Fibroblast of upper back skin (primary cell): ENCODE measurements at places on chromosomes 4 and X.

- peak; percentile 75 for DNase-seq
Observed at GRCh38 chrX:8913655-8914409, 112.6 kb upstream of the FAM9A start.

- no peak for DNase-seq
Observed at GRCh38 chr4:86947501-86948120, 12.8 kb downstream of the AFF1 start.

- DNase-seq, result peak; percentile 84
Observed at GRCh38 chr4:79250887-79251286, 75.0 kb downstream of the NAA11 start.

GRCh38 chr4:70712604-70713452 is 8.9 kb upstream of the RUFY3 start:
- DNase-seq, result no peak

GRCh38 chr4:182549356-182549755 is 306.2 kb downstream of the TENM3 start:
- no peak for DNase-seq

DNA sequence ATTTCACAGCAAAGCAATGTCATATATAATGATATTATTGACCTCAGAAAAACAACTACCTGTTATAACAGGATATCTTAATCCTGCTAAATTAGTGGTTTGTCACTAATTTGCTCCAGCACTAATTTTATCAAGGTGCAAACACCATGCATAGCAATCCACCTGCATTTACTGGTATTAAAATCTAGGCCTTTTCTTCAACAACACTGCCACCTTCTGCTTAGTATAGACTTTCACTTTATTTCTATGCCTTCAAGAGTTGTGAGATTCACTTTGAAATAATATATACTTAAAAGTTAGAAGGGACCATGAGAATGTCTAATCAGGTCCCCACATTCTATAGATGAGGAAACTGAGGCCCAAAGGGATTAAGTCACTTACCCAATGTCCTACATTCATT is 82.1 kb upstream of the IQCM start:
- no peak for DNase-seq

DNA sequence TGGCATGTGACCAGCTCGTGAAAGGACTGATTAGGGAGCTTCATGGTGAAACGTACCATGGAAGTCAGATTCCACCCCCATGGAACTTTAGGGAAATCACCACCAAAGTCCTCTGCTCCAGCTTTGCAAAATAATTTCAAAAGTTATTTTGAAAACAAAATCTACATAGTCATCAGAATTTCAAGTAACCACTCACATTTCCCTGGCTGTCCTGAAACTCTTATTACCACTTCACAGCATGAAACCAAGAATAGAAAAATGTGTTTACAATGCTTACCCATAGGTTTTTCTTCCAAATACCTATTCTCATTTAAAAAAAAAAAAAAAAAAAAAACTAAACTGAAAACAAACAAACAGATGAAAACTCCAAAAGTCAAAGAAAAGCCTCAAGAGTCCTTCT is 198.7 kb downstream of the PDGFRA start:
- no peak for DNase-seq

GRCh38 chr4:94920369-94920768 is 162.6 kb downstream of the BMPR1B start:
- no peak for DNase-seq

GRCh38 chr4:68904786-68905185 is 46.8 kb downstream of the UGT2A3 start:
- no peak for DNase-seq

- DNase-seq, result peak; percentile 31
Observed at GRCh38 chrX:130895299-130895698, 7.7 kb downstream of the ENOX2 start.

DNA sequence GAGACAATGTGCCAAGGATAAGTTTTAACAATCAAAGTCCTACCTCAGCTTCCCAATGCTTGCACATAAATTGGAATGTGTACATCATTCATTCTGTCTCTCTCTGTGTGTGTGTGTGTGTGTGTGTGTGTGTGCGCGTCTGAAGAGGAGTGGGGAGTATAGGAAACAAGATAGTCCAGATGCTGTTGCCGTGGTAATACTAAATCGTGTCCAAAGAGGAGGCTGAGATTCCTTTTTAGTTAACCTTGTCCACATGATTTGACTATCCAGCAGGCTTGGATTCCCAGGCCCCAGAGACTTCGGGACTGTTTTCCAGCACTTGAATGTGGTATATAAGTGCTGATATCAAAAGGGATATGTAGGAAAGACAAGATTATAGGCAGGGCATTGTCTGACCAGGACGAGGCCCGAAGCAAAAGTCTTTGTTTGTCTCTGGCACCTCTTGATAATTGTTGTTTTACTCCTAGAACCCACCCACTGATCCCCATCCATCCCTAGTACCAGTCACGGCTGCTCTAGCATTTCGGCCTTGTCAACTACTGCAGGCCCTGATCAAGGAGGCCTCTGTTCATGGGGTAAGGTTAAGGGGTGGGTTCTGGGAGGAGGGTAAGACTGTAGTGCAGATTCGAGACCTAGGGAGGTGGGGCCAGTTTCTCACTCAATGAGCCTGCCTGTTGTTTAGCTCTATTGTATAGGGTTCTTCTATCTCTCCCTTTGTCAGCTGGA is 3.9 kb downstream of the PLP1 start:
- DNase-seq, result no peak

GRCh38 chr4:141636771-141637460 is 533 bp downstream of the IL15 start:
- peak; percentile 47 for DNase-seq

DNA sequence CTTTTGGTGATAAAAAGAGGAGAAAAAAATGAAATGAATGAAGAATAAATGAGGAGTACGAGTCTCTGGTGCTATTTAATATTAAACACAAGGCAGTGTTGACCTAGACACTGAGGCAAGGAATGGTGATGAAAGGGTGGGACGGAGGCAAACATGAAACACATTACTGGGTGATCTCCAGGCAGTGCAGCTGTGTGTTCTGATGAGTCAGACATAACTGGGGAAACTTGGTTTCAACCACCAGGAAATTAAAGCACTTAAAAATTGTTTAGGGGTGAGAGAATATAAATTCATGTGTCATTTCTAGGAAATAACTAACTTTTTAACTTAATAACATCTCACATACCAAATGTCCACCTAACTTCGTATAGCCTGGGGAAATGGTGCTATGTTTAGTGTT is 19.7 kb upstream of the CXCL6 start:
- peak; percentile 94 for DNase-seq

DNA sequence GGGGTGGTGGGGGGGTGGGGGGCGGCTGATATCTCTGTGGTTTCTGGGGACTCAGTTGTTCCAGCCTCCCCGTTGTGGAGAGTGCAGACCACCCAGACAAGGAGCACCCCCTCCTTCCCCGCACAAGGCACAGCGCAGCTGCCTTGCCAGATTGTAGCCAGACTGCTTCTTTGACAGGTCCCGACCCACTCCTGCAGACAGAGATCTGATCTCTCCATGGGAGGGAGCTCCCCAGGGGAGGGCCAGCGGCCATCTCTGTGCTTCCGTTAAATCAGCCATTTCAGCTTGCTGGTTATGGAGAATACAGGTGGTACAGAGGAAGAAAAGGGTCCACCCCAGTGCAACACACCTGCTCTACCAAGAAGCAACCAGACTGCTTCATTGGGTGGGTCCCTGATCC is 80.8 kb downstream of the FGF16 start:
- DNase-seq, result no peak

GRCh38 chr4:168743601-168744000 is 246.7 kb downstream of the PALLD start:
- no peak for DNase-seq

DNA sequence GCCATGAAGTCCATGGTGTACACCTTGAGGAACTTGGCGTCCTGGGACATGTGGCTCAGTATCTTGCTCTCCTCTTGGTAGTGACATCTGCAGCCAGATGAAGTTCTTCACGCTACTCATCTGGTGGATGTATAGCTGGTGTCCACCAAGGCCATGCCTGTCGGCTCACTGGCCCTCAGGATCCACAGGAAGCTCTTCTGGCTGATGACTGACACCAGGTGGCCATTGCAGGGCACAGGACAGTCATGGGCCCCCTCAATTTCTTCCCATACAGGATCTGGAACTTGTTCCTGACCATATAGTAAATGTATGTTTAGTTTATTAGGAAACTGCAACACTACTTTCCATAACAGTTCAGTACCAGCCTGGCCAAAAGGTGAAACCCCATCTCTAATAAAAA is 10.3 kb upstream of the CLCN5 start:
- DNase-seq, result no peak

DNA sequence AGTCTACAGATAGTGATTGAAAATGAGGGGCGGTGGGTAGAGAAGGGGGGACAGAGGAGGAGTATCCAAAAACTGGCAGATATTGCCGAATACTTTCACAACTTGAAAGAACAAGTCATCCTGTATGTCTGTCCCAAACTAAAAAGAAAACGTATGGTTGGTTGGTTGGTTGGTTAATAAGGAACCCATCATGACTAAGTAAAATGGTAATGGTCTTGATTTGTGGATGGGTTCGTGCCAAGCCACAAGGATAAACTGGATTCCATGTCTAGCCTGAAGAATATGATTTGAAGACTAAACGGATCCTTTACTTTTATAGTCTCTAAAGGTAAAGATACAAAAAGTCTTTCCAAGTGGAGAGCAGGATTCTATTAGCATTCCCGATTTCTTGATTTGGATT is 208.4 kb downstream of the DCLK2 start:
- DNase-seq, result peak; percentile 29

- peak; percentile 50 for DNase-seq
Observed at GRCh38 chrX:18424482-18425198, 768 bp upstream of the CDKL5 start.

- DNase-seq, result no peak
Observed at GRCh38 chrX:28625223-28625622, 38.0 kb downstream of the IL1RAPL1 start.

DNA sequence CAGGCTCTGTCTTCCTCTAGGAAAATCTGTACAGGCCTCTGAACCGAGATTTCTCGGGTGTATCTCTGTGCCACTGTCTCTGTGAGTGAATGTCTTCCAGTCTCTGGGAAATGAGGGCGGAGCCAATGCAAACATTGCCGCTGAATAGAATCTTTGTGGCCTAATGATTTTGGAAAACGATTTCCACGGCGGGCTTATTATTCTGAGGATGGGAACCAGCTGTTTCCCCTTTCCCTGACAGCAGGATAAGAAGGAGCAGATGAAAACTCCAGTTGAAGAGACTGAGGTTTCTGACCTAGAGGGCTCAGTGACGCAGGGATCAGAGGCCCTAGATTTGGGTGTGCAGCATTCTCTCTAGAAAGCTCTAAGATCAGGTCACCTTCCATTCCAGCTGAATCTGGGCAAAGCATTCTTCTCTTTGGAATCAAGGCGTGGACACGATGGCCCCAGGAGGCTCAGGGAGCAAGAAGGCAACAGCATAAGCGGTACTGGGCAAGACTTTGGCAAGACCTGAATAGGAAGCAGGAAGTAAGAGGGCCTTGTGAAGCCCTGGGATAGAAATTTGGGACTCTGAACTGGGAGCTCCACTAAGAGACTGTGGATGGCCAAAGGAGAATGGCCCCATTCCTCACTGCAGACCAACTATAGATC is 47.3 kb downstream of the PJA1 start:
- no peak for DNase-seq

DNA sequence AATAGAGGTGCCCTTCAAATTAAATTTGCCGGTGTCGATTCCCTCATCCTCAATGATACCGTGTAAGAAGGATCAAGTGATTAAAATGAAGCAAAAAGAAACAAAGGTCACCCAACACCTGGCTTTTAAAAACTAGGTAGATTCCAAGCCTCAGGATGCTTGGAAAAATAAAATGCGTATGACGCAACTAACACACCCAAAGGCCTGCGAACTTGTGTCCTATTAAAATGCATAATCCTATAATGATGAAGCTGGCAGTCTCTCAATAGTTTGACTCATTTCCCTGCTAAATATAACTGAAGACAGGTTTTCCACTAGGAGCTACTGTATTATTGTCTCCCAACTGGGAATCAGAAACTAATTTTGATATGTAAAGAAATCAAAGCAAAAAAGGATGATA is 263.2 kb downstream of the DHX15 start:
- peak; percentile 79 for DNase-seq

DNA sequence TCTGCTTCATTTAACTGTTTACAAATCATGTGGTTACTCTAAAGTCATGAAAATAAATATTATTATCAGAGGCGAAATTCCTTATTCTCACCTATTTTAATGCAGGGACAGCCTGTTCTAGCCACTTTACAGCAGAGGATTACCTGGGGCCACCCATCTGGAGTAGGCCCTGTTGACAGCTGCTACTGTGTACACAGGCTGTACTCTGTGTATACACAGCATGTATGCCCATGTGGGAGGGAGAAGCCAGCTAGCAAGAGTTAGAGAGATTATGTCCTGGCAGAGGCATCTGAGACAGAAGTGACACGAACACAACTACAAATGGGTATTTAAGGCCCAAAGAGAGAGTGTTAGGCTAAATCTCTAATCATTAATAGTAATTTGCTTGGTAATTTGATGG is 62.1 kb downstream of the GPRIN3 start:
- DNase-seq, result no peak

DNA sequence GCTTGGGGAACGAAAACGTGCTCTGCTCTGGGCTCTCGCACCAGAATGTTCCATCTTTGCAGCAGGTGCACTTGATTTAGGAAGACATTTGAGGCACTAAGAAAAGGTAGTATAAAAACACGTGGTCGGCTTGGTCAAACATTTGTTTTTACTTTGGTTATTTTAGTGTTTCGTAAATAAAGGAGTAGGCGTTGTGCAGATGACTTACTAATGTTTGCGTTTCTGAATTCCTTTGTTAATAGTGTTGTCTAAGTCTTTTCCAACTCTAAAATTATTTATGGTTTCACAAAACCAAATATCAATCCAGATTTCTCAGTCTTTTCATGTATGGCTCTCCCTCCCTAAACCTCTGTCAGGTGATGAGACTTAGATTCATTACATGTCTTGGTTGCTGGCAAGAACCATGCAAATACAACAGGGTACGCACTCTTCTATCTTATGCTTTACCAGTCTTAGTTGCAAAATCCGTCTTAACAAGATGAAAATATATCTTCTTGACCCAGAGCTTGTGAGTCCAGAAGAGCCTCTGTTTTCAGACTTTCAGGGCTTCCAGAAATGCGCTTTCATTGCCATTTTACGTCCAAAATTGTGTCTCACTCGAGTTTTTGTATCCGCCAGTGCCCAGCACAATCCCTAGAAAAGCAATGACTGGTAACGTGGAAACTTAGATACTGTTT is 686 bp downstream of the MTHFD2L start:
- DNase-seq, result no peak

DNA sequence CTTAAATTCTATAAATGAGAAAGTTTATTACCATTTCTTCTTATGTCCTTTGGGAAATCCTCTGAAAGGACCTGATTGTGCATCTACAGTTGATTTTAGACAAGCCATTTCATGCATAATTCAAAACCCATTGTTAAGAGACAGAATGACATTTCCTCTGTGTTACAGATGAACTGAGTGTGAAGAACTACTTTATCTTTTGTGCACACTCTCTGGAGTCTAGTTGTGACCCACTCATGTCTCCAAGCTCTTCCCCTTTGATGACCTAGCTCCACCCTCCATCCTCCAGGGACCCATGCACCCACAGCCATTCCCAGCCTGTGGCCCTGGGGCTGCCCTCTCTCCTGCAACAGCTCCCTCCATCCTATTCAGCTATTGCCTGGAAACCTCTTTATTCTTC is 57.5 kb upstream of the BMPR1B start:
- no peak for DNase-seq

GRCh38 chrX:16464369-16464768 is 185.6 kb upstream of the S100G start:
- DNase-seq, result no peak

- no peak for DNase-seq
Observed at GRCh38 chr4:133390198-133390855, 241.2 kb downstream of the PCDH10 start.
